Panc1 (cell line): ENCODE measurements at places on chromosomes 7 and 10. TPM values are rescaled to one million over a fixed set of nuclear protein-coding genes. Genes with fewer than 3 reads are reported as not detected.

DNA sequence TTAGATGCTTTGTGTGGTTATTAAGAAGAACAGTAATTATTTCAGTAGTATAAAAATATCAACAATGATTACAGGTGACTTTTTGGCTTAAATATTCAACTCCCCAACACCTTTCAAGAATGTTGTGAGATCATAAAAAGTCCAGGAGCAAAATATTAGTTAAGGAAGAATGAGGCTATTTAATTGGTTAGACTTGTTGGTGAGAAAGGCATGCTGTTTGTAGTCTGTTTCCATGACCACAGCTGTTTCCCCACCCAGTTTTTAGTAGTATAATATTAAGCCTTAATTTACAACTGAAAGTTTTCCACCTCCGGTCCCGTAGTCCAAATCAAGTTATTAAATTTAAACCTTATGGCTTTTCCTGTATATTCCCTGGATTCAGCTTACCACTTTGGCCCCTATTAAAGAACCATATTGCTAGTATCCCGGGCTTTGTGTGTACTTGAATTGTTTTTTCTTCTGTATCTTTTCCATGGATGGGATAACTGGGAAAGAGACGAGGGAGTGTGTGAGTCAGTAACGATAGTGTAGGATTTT, 133.3 kb downstream of the CELF2 start:
- DNase-seq = no peak

- DNase-seq = no peak
These were observed 261.3 kb upstream of the MEOX2 start for GRCh38 chr7:15947754-15948153.

DNA sequence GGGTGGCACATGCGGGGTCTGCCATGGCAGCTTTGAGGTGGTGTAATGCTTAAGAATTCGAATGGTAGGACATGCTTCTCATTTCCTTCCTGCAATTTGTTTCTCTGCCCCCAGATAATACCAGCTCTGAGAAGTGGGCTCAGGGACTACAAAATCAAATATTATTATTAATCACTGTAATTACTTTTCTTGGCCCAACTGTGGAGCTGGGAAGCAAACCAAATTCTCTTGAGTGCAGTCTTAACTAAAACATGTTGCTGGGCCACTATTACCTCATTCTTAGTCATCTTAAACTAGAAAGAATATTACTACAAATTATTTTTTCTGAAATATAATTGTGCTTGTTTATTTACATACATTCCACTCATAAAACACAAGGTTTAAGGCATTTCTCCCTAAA, 566.7 kb upstream of the NRP1 start:
- no peak for DNase-seq

DNA sequence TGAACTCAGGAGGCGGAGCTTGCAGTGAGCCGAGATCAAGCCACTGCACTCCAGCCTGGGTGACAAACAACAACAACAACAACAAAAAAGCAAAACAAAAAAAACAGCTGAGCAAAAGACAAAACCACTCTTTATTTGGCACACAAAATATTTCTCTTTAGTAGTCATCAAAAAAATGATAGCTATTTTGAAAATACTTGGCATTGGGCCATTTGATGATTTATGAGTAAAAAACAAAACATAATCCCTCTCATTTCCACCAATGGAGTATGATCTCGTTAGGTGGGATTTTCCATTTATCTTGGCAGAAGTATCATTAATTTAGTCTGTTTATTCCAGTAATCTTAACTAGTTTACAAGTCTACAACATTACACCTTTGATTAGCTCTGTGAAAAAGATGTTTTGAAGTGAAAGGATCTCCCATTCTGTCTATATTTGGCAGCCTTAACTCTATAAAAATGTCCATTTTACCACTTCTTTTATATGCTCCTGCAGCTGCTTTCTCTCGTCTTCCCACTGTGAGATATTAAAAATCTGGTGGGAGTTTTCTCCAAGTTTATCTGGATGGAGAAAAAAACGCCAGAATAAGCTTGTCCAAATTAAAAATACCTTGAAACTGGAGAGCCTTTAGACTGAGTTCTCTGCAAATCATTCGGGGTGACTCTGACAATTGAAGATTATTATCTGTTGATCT, 58.8 kb upstream of the AGMO start:
- DNase-seq = no peak

GRCh38 chr10:75606203-75606779, 174.9 kb downstream of the LRMDA start:
- no peak for DNase-seq

DNA sequence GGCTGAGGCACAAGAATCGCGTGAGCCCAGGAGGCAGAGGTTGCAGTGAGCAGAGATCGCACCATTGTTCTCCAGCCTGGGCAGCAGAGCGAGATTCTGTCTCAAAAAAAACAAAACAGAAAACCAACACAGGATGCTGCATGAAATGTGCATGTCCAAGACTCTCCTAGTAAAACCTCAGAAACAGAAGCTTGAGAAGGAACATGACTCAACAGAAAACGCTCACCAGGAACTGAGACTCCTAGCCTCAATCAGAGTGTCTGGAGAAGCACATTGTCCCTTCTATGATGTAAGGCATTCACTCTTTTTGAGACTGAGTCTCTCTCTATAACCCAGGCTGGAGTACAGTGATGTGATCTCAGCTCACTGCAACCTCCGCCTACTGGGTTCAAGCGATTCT, 168.3 kb downstream of the MYOF start:
- DNase-seq = no peak

GRCh38 chr10:78747401-78748234, 321.1 kb upstream of the ZMIZ1 start:
- DNase-seq = no peak

DNA sequence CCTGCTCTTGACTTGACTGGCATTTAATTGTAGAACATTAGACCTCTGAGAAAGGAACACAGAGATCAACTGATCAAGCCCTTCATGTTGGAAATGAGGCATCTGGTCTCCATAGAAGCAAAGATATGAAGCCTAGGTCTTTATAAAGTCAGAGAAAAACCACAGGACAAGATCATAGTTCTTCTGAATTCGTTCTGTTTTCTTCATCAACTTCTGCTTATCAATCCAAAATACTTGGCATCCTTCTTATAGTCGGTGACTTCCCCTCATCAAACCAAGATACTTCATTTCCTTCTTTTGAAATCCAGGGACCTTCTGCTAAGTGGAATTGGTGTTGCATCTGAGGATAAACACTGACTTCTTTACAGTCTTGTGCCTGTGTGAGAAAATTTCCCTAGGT, 77.1 kb upstream of the PRKCQ start:
- no peak for DNase-seq

DNA sequence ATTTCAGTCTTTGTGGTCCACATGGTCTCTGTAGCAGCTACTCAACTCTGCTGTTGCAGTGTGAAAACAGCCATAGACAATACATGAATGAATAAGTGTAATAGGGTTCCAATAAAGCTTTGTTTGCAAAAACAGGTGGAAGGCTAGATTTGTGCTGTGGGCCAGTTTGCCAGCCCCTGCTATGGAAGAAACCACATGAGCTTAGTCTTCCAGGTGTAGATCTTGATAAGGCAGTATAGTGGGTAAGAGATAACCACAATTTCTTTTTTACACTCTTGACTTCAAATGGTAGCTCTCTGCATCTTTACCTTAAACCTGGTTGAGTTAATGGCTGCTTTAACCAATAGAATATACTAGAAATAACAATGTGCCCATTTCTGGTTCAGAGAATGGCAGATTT, 135.0 kb upstream of the PALS2 start:
- no peak for DNase-seq

DNA sequence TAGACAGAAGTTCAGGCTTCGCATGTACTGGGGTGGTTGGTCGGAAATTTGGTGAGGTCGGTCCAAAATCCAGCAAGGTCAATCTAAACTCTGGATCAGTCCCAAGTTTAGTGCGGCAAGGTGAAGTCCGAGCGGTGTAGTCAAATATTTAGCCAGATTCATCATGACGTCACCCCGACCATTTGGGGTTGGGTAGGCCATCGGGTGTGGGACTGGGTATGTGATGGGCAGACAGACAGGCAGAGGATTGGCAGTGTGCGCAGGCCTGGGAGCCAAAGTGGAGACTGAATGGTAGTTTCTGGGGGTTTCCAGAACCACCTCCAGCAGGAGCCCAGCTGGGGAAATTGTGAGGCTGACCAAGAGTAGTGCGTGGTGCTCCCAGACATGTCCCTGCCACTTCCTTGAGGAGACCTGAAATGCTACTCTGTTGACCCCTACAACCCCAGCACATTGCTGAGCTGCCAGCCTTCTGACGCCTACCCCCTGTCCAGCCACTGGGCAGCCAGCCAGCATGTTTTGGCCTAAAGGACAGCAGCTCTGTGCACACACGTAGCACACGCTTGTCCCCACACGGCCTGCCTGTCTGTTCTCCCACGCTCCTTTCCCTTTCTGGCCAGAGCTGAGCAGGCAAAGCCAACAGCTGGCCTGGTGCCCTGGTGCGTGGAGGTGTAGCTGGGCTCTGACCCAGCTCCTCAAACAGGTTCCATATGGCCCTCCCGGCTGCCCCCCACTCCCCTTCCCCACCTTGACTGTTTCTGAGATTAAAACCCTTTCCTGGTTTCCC, 55.9 kb downstream of the FAM241B start:
- DNase-seq = no peak

DNA sequence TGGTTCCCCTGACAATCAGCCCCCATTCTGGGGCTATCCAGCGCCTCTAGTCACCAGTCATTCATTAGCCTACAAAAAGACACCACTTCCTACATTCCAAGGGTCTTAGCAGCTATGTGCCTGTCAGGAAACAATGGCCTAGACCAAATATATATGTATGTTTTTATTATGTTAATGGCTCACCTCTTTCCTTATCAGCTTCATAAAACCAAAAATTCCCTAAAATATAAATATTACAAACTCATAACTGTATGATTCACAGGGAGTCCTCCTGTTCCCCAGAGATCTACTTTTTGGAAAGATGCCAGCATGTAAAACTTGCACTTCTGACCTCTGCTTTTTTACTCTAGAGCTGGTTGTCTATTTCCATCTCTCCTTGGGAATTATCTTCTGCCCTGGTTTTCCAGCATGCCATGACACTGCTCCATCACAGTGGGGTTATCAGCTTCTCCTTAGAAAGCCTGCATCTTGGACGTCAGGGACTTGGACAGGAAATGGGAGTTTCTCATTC, 79.2 kb downstream of the ABCA13 start:
- no peak for DNase-seq

TUBB8 gene
- total RNA-seq = 0.08 TPM

DHTKD1 gene
- 15.8 TPM for total RNA-seq

NXPH1 gene
- not detected for total RNA-seq

EIF5AL1 gene
- total RNA-seq = 1.6 TPM

MALRD1 gene
- total RNA-seq = not detected

ADCY1 gene
- total RNA-seq = 2.1 TPM
